Inflammatory macrophage (primary cell): ENCODE measurements at places on chromosomes 16 and 17.
A peak's percentile ranks its signal among the peaks of the same experiment; 100 is the strongest.

- peak; percentile 56 for DNase-seq
Measured at GRCh38 chr17:67378454-67379250, 1.6 kb downstream of the PITPNC1 start.

DNA sequence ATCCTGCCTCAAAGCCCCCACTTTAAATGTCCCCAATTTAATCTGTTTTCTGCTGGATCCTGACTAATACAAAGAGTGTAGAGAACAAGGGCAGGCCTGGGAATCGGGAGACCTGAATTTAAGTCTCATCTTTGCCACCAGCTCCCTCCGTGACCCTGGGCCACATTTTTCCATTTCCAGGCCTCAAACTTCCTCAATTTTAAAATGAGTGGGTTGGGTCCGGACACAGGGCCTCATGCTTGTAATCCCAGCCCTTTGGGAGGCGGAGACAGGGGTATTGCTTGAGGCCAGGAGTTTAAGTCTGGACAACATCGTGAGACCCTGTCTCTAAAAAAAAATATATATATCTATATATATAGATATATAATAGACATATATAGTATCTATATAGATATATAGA is 61.4 kb downstream of the SRL start:
- peak; percentile 76 for DNase-seq

- no peak for DNase-seq
Measured at GRCh38 chr16:81521141-81521626, 76.6 kb downstream of the CMIP start.

DNA sequence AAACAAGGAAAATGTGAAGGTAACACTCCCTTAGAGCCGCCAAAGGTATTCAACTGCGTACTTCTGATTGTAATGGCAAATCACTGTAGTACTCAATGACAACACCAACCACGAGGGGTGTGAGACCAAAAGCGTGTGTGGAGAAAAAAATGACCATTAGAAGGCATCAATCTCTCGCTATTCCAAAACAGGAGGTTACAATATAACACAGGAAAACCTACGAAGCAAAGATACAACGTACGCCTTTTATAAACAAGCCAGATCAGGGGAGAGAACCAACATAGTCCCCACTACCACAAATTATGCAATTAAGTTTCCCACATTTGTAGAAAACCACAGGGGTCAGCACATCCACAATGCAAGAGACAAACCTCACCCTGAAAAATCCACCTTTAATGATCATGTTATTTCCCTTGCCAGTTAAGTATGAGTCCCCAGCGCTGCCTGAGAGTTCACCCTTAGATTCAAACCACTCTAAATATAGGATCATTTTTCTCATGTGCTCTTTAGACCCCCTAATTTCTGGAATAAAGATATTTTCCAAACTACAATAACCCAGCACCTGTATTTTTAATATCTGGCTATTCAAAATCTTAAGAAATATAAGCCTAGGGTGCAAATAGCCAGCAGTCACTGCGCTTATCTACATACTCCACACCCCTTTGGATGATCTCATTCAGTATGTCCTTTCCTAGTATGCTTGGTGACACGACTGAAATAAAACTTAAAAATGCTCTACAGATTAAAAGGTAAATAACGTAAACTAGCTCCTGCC is 12.4 kb downstream of the TEX14 start:
- DNase-seq: peak; percentile 7

DNA sequence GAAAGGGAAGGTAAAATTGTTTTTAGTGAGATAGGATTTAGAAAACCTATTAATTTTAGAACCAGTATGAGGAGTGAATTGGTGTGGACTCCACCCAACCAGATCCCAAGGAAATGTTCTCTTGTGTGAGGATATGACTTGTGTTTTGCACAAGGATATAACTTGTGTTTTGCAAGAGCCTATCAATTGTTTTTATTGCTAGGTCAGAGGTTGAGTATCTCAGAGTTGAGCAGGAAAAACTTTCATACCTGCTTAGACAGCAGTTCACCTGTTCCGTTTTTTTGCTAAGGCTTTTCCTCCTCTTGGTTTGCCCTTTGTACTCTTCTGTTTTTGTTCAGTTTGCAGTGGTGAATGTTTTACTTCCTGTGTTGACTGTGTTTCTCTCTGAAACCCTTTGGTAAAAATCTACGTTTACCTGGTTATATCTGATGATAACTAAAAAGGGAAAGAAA is 5.1 kb downstream of the NBR1 start:
- DNase-seq: no peak

- no peak for DNase-seq
Measured at GRCh38 chr17:38428112-38428642, at the start of gene ARHGAP23. Gene ARHGAP23, plus strand, starts transcription at chr17:38428464. Its CDS starts 22 bp downstream, at chr17:38428486.

- DNase-seq: no peak
Measured at GRCh38 chr17:80504686-80505413, 28.4 kb upstream of the NPTX1 start.

- DNase-seq: no peak
Measured at GRCh38 chr17:73609758-73610157, 34.5 kb downstream of the SDK2 start.

DNA sequence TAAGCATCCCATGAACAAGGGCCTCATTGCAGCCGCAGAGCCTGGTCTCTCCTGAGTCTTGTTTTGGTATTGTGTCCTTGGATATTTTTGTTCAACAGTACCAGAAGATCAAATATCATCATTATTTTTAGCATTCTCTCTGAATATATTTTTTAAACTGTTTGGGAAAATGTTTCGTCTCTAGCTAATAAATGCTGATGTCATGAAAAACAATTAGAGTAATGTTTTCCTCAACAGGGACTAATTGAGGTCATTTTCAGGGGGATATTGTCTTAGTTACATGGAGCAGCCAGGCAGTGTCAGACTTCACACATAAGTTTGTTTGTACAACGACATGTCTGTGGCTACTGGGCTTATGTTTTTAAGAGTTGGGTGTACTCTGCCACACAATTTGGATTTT is 805.3 kb upstream of the SOX9 start:
- no peak for DNase-seq

DNA sequence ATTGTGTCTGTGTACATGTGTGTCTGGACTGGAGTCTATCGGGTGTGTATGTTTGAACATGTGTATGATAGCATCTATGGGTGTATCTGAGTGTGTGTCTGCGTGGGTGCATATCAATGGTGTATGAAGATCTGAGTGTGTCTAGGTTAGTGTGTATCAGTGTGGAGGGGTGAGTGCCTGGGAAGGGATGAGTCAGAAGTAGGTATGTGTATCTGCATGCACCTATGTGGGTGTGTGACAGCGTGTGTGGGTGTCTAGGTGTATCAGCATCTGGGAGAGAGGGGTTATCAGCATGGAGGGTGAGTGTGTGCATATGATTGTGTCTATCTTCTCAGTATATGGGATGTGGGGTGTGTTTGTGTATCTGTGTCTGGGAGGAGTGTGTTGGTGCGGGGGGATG is 58.2 kb upstream of the LHX1 start:
- DNase-seq: no peak

- DNase-seq: no peak
Measured at GRCh38 chr17:27825459-27825858, 25.1 kb upstream of the NOS2 start.

DNA sequence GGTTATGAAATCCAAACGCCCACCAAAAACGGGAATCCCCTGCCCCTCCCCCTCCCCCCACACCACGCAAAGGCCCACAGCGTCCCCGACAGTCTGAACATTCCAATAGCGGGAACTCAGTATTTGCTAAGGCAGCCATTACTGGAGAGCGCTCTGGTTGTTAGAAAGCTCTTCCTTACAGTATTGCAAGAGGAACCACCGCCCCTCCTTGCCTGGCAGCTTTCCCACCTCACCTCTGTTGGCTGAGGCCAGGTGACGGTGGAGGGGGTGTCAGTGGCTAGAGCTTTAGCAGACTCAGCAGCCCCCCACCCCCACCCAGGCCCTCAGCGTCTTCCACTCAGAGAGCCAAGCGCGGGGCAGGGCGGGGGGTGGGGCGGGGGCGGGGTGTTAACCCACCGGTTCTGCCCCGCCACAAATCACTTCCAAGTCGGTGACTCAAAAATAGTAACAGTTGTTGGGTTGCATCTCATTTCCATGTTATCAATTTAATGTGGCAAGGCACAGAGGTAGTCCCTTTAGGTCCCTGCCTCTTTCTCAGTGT is 2.2 kb upstream of the PLEKHH3 start:
- DNase-seq: no peak

DNA sequence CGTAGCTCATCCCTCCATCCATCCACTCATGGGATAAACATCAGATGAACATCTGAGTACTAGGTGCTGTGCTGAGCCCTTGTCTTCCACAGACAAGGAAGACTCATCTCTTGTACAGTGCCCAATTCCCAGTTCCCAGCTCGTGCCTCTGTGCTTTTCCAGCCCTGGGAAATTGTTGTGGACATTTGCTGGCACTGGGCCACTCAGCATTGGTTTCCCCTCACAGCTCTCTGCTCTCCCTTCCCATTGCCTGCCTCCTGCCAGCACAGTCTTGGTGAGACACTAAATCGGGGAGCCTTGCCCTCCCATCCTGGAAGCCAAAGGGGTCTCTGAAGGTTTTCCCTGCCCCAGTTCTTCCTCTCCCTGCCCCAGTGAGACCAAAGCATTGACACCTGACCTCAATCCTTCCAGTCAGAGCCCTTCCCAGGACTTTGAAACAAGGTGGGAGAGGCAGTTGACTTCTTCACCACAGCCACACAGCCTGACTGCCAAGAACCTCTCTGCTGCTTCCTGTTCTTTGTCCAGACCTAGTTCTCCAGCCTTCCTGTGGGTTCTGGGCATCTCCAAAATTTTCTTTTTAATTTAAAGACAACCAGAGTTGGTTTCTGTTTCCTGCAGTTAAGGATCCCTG is 50.2 kb downstream of the WSB1 start:
- DNase-seq: peak; percentile 29

- DNase-seq: peak; percentile 79
Measured at GRCh38 chr16:27254262-27254811, 14.2 kb downstream of the NSMCE1 start.

GRCh38 chr16:1645914-1646525 is 32.1 kb upstream of the JPT2 start:
- DNase-seq: peak; percentile 82

GRCh38 chr16:24883714-24884151 is 38.0 kb downstream of the SLC5A11 start:
- DNase-seq: no peak

GRCh38 chr16:15950869-15951268 is 1.5 kb downstream of the ABCC1 start:
- no peak for DNase-seq

GRCh38 chr16:23072769-23073549 is 76.3 kb downstream of the USP31 start:
- DNase-seq: no peak

GRCh38 chr17:570388-570787 is 144.3 kb downstream of the VPS53 start:
- peak; percentile 40 for DNase-seq

GRCh38 chr17:81465910-81466309 is 46.7 kb downstream of the ACTG1 start:
- no peak for DNase-seq

GRCh38 chr16:64864232-64864809 is 257.5 kb downstream of the CDH11 start:
- DNase-seq: no peak

DNA sequence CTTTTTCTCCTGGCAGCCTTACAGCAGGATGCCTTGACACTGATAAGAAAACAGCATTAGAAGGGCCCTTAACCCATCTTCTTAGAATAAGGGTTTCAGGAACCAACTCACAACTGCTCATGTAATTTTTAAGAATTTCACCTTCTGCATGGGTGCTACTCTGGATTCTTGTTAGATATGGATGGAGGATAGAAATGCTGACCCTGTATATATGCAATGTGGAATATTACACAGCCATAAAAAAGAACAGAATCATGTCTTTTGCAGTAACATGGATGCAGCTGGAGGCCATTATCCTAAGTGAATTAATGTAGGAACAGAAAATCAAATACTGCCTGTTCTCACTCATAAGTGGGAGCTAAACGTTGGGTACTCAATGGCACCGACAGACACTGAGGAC is 423.5 kb downstream of the CA10 start:
- DNase-seq: no peak

GRCh38 chr16:80174416-80174815 is 366.4 kb upstream of the DYNLRB2 start:
- DNase-seq: no peak

DNA sequence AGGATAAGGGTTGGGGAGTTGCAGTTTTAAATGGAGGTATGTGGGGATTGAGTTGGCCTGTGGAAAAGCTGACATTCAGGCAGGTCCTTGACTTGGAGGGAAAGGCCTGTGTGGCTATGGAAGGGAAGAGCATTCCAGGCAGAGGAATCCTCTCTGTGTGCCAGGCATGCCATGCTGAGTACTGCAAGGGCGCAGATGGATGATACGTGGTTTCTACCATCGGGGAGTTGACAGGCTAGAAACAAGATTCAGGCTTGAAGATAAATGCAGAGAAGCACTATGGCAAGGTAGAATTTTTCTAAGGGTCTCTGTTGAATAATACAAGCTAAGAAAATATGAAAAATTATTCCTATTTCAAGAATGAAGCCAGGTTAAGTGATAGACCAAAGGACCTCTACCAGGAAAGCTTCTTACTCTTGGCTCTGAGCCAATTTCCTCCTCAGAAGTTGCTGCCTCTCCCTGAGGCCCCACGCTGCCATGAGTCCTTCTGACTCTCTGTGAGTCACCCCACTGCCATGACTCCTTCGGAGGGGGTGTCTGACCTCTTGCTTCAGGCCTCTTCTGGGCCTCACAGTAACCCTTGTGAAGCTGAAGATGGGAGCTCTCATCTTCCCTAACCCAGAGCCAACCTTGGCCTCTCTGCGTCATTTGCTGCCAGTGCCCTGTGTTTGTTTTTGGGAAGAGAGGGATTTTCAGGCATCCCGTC is 75.8 kb downstream of the WNT3 start:
- DNase-seq: peak; percentile 89

DNA sequence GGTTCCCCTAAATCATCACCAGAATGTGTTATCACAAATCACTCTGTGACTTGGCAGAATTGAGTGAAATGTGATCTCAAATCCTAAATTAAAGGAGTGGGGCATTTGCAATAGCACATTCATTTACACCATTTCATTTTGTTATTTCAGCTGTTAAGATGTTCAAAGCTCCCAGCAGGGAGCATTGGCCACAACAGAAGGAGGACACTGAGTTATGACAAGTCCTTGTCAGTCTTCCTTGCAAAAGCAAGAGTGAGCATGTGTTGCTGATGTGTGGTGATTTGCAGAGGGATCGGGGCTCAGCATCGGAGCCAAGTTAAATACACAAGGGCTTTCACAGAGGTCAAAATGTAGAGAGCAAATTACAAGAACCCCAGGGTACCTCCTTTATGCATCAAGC is 372.2 kb upstream of the CDH5 start:
- no peak for DNase-seq

- no peak for DNase-seq
Measured at GRCh38 chr17:50955160-50955559, 89.0 kb upstream of the TOB1 start.

DNA sequence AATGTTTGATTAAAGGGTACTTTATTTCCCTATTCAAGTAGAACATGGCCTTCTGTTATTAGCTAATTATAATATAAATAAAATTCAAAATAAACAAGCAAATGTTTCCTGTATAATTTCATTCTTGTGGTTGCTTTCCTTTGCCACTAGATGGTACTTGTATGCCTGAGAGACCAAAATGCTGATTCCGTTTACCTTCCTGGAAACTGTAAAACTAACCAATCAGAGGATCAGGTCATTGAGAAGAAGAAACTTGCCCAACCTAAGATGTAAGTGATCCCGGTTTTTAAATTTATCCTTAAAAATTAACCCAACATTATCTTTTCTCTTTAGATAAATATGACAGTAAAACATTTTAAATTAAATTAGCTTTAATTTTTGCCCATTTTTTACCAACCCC is 8.1 kb upstream of the ABCA5 start:
- DNase-seq: peak; percentile 25

- DNase-seq: no peak
Measured at GRCh38 chr17:73453090-73453489, 141.3 kb upstream of the CDC42EP4 start.

GRCh38 chr17:40337351-40337750 is 27.2 kb downstream of the GJD3 start:
- DNase-seq: no peak
